ENCODE measurements at places on chromosomes 7 and 10.

DNA sequence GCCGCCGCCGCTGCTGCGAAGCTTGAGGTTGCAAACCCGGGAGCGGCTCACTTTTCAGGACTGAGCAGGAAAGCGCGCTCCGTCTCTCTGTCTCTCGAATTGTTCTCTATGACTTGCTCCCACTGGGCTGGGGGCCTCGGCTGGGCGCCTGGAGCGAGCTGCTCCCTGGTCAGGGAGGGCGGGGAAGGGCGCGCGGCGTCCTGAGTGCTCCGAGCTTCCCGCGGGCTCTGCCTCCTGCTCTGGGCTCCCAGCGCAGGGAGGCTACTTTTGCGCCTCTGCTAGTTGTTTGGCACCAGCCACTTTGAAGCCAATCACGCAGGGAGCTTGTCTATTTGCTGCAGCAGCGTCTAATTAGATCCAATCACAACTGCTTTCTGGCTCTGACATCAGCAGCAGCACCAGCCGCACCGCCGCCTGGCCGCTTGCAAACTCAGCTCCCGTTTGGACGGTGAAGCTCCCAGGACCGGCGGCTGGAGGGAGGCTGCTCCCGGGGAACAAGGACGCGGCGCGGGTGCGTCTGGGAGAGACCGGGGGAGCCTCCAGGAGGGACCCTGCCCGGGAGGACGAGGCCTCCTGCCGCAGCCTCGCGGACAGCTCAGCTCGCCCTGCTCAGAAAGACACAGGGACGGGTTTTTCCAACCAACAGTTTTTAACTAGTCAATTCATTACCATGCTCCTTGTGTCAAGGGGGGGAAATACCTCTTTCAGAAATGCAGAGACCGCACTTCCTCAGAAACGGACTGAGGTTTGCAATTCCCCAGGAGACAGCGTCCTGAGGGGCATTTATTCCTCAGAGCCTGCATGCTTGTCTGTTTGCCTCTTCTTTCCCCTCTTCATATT lies at the start of gene ADARB2:
TSS of gene ADARB2 (minus strand) at position 304 of the 840 bp plus-strand sequence.
- DNase-seq: no peak

DNA sequence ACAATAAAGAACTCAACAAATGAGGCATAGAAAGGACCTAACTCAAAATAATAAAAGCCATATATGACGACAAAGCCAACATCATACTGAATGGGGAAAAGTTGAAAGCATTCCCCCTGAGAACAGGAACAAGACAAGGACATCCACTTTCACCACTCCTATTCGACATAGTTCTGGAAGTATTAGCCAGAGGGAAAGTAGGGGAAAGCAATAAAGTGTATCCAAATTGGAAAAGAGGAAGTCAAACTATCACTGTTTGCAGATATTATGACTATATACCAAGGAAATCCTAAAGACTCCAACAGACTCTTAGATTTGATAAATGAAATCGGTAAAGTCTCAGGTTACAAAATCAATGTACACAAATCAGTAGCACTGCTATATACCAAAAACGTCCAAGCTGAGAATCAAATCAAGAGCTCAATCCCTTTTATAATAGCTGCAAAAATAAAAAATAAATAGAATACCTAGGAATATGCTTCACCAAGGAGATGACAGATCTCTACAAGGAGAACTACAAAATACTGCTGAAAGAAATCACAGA lies 4.8 kb downstream of the ANXA7 start:
- DNase-seq: no peak

- no peak for DNase-seq
Observed at GRCh38 chr7:107982042-107982840, 20.7 kb downstream of the LAMB1 start.

- DNase-seq: no peak
Observed at GRCh38 chr7:39507866-39508551, 58.2 kb upstream of the YAE1 start.

GRCh38 chr7:116886543-116887156 lies 24.3 kb downstream of the CAPZA2 start:
- DNase-seq: no peak

DNA sequence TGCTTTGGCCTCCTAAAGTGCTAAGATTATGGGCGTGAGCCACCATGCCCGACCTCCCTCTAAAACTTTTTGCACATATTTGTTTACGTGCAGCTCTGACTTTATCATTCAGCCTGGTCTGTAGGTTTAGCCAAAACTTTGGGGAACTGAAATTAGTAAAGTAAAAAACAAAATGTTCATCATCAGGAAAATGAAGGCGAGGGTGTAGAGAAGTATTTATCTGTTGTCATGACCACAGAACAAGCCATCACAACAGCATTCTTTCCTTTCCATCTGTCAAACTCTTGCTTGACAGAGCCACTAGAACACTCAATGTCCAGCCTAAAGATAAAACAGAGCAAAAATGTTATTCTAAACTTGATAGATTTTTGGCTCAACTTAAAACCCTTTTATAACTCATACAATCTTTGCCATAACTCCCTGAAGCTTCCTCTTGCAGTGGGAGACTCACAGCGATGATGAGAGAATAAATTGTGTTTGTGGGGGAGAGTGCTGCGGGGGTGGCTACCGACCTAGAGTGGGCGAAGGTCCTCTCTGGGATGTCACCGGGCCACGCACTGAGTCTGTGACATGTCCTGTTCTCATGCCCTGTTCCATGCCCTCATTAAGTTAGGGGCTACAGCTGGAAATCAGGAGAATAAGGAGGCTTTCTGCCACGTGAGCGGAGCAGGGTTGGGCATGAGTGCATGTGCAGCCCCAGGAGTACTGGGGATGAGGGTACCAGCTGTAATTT lies 58.6 kb upstream of the MKRN1 start:
- DNase-seq: no peak

DNA sequence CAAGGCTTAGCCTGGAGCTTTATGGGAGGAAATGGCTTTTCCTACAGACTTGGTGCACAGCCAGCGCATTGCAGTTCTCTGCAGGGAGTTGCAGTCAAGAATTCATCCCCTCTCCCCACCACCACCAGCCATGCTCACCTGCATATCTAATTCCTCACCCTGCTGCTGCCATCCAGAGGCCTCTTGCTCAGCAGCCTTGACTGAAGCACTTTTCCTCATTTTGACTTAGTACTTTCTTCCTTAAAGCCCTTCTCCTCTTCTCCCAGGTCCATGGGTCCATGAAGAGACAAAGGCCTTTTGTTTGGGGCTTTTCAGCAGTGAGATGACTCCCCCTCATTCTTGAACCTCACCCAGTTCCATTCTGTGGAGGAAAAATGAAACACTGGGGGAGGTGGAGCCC lies 39.7 kb upstream of the GPR141 start:
- no peak for DNase-seq

DNA sequence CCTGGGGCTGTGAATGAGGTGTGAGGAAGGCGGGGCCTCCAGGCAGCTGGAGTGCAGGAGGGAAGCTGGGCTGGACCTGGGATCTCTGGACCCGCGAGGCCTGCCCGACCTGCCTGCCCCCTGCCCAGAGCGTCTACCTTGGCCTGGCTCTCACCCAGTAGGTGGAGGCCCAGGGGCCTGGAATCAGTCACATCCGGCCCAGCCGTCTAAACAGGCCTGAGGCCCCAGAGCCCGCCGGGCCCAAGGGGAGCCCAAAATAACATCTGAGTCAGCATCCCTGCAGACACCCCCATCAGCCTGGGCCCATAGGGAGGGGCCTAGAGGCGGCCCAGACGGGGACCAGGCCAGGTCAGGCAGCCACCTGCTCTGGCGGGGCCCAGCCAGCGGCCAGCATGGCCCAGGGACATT lies 15.1 kb upstream of the ELN start:
- no peak for DNase-seq

DNA sequence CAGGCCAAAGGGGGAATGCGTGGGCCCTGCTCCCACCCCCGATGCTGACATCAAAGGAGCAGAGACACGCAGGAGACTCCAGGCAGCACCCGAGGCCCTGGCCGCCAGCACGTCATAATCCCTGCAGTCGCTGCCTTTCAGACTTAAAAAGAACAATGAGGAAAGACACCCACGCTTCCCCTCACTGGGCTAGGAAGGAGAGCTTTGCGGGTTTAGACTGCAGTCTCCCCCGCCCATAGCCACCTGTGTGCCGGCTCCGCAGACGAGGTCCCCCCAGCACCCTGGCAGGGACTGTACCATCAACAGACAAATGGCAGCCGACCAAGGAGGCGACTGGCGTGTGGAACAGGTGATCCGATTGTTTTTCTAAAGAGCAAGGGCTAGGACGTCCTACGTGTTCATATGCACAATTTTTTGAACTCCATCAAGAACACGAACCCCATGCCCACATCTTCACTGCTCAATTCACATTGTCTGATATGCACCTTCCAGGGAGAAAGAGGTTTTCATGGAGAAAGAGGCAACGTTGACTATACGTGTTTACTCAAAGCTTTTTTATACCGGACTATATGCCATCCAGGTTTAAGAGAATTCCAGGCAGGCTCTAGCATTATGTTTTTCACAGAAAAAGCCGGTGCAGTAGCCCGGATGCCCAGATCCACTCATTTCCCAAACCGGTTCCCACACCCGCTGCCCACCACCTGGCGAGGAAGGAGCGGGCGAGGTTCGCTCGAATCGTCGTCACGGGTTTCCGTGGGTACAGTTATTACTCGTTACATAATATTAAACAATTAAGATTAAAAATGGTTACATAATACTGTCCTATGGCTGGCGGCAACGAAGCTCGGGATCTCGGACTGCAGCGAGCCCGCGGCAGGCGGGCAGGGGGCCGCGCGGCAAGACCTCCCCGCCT lies 1.1 kb downstream of the GRB10 start:
- DNase-seq: no peak

DNA sequence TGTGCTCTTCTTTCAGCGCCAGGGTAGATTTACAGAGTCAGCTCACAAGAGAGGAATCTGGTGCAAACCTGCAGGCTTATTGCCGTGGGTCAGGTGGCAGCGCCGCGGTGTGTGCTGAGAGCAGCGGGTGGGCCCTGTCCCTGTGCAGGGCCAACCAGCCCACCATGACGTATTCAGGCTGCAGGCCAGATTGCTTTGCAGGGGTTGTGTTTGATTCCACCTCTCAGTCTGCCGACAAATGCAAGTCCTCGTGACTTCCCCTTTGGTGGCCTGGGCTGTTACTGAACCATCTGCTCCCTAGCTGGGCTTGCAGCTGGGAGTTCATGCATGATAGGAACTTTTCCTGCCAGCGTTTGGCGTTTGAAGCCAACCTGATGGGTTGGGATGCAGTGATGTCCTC lies 66.7 kb upstream of the LEP start:
- no peak for DNase-seq

DNA sequence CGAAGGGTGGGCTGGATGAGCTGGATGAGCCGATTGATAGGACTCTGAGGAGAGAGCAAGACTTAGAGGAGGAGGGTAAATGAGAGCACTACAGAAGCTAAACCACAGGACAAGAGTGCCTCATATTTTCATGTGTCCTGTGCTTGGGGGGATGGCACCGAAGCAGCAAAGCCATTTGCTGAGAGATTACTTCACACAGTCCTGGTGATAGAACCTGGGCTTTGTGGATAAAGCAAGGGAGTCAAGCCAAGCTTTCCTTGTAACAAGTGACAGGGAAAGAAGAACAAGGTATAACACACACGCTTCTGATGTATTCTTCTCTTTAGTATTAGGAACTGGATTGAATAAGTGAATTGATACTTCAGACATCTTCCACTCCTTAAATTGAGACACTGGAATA lies 253.7 kb downstream of the ANKRD7 start:
- DNase-seq: no peak

DNA sequence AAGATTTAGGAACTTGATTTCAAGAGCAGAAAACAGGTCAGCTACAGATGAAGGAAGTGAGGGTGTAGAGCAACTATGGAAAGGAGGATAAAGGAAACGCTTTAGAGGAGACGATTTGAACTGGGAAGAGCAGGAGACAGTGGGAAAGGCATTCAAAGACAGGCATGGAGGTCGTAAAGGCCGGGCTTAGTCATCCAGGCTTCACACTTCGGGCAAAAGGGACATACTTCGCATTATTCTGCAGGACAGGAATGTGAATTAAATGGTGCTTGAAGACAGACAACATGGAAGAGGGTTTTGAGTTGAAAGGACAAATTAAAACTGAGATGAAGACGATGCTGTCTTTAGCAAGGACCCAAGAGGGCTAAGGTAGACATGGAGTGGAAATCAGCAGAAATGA lies 8.1 kb downstream of the FAM171A1 start:
- DNase-seq: no peak

GRCh38 chr10:73096449-73097304 lies at the start of gene P4HA1:
TSS of gene P4HA1 (minus strand) at chr10:73096866. CDS start at chr10:73074883, 21,983 bp downstream.
- DNase-seq: peak; percentile 95

DNA sequence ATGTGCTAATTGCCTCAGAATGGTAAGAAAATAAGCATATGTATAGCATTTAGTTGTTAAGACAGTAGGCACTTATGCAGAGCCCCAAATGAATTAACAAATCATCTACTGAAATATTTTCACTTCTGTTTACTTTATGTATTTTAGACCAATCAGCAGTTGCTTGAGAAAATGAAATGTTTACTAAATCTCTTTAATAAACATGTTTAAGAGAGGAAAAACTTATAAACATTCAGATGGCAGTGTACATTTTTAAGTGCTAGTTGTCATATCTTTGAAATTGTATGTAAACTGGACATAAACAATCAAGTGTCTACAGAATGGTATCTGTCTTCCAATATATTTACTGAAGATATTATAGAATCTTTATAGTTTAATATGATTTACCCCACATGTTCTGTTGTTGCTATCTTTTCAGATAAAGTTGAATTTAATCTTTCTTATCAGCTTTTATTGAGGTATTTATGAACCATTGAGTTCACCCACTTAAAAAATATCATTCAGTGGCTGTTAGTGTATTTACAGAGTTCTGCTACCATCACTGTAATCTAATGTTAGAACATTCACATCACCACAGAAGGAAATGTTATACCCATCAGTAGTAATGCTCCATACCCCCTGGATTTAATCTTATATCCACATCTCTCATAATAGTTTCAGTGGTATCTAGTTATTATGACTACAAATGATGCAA lies 264.3 kb downstream of the ADK start:
- no peak for DNase-seq

- DNase-seq: no peak
Observed at GRCh38 chr10:20771051-20771450, 126.1 kb downstream of the NEBL start.

GRCh38 chr10:82267465-82267864 lies 392.5 kb downstream of the NRG3 start:
- DNase-seq: no peak

DNA sequence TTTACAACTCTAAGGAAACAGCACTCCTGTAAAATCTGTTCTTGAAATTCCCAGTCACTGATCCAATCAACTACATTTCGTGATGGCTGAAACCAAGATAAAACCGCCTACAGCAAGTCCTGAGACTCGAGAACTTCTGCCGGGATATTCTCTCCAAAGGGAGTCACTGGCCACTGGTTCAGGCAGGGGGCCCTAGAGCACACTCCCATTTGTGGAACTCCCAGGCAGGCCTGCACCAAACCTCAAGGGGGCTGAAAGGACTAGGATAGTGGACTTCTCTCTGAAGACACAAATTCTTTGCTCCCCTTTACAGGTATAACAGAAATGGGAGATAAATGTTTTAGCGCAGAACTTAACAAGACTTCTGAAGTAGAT lies 16.3 kb downstream of the CYTH3 start:
- no peak for DNase-seq

DNA sequence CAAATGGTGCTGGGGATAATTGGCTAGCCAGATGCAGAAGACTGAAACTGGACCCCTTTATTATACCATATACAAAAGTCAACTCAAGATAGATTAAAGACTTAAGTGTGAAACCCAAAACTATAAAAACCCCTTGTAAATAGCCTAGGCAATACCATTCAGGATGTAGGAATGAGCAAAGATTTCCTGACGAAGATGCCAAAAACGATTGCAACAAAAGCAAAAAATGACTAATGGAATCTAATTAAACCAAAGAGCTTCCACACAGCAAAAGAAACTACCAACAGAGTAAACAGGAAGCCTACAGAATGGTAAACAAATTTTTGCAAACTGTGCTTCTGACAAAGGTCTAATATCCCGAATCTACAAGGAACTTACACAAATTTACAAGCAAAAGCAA lies 30.9 kb upstream of the PLXDC2 start:
- no peak for DNase-seq
